Stimulated activated CD8-positive, alpha-beta memory T cell treated with anti-CD3 and anti-CD28 coated beads, Interleukin-4, amount 100 ng/mL, for 4 hours (primary cell): ENCODE measurements at places on chromosomes 5 and 9.

DNA sequence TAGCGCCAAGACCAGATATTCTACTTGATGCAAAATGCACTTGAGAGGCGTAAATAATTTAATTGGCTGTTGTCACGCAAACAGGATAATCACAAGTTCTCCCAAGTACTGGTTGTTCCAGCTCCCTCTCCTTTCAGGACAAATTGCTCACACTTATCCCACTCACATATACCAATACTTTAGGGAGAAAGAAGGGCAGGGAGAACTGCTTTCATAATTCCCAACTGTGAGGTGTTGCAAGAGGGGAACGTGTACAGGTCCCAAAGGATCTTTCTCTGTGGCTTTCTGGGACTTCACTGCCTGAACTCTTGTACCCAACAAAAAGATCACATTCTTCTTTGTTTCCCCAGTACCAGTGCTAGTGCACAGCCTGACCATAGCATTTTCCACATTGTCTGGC is 21.5 kb upstream of the TGFBI start:
- DNase-seq = no peak

- DNase-seq = no peak
These were observed 164.3 kb downstream of the SYK start for GRCh38 chr9:90966031-90966290.

GRCh38 chr5:96927008-96927407 is 8.9 kb upstream of the LNPEP start:
- DNase-seq = no peak

DNA sequence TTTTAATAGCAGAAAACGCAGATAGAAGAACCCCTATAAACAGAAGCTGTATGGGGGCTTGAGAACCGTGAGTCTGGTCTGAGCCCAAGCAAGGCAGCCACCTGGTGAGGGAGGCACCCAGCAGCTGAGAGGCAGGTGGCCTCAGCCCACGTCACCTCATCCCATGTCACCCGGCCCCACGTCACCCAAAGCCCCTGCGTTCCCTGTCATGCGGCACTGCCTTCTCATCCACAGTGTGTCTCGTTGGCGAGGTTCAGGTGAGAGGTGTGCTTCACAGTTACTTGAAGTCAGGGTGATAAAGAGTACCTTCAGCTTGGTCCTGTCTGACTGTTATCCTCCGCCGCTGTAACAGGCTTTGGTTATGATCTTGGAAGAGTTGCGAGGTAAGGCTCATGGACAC is 80.6 kb upstream of the IRX4 start:
- DNase-seq = no peak

GRCh38 chr5:35369965-35370790 is 139.9 kb upstream of the PRLR start:
- no peak for DNase-seq
